D721Med (cell line): ENCODE measurements at places on chromosomes 5 and 9.

DNA sequence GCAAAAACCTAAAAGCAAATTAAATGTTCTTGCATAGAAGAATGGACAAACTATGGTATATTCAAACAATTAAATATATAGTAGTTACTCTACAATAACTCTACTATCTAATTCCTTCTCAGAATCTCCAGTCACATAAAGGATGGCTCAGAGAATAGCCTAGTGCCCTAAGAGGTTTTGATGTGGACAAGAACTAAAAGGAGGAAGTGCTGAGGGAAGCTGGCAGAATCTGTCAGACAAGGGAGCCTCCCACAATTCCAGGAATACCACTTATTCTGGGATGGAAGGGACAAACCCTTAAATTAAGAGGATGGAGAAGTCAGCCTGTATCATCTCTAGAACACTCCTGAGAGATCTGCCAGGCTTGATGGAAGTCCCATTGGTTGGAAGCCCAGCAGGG is 30.4 kb downstream of the TNFSF8 start:
- DNase-seq, result no peak

GRCh38 chr9:114588210-114588609 is 641 bp downstream of the ATP6V1G1 start:
- no peak for DNase-seq

- no peak for DNase-seq
These were observed 13.1 kb downstream of the LRRC26 start for GRCh38 chr9:137156567-137157375.

DNA sequence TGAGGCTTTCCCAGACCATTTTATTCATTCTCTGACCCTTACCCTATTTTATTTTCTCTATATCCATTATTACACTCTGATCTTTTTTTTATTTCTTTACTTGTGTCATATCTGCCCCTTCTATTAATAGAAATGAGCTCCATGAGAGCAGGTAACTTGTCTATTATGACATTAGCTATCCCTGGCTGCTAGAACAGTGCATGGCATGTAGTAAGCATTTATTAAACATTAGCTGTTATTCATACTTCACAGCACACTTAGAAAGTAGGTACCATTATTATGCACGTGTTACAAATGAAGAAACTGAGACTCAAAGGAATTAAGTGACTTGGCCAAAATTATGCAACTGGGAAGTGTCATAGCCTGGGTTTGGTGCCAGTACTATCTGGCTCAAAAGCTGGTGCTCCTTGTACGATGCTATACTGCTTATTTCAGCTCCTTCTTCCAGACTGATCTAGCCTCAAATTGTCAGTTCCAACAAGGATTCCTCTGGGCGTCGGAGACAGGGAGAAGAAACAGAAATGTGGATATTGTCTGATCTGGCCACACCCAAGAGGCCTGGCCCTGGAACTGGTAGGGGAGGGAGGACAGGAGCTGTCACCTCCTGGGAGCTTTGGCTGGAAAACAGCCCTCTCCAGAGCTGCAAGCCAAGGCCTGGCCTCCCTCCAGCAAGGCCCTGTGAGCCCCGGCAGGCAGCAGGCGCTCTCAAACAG is 10.8 kb upstream of the NIPAL4 start:
- no peak for DNase-seq

DNA sequence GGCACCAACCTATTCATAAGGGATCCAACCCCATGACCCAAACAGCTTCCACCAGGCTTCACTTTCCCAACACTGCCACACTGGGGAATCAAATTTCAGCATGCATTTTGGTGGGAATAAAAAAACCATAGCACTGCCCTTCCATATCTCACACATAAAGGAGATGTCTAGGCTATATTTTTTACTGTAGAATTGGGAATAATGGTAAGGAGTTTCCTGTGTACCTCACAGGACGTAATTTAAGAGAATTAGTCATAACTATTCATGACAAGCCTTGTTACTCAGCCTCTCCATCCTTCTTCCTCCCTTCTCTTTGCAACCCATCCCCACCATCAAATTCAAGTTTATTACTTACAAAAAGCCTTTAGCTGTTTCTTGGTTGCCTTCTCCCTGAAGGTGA is 352.1 kb downstream of the MLLT3 start:
- DNase-seq, result no peak

GRCh38 chr9:128863647-128864046 is 18.1 kb downstream of the KYAT1 start:
- DNase-seq, result no peak

DNA sequence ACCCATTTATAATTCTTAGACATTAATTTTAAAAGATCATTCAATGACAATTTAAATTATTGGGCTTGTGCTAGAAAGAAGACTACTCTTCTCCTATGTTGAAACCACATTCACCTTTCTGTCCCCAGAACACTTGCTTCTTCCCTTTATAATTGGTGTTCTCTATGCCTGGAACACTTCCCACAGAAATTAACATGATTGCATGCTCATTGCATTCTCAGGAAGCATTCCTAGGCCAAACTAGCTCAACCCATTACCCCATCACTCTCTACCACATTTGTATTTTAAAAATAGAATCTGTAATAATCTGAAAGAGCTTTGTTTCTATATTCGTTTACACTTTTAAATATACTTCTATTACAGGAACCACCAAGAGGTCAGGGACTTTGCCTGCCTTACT is 184.7 kb downstream of the MEF2C start:
- no peak for DNase-seq

- DNase-seq, result no peak
These were observed 101.5 kb downstream of the PLCXD3 start for GRCh38 chr5:41408676-41409443.

- no peak for DNase-seq
These were observed 158.7 kb downstream of the NFIB start for GRCh38 chr9:14155237-14155636.

DNA sequence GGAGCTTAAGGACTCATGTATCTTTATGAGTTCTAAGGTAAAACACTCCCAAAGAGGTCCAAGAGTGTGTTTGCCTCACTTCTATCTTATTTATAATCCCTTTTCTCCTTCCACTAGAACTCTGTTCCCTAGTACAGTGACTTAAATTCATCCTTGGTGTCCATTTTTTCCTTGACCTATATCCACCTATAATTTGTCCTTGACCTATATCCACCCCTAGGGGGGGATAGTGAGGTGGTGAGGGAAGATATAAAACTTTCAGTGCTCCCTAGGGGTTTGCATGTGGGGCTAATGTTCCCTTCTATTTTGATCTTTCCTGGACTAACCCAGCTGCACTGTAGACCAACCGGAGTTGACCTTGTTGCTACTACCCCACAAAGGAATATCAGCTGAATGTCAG is 83.5 kb upstream of the GNAQ start:
- DNase-seq, result no peak

DNA sequence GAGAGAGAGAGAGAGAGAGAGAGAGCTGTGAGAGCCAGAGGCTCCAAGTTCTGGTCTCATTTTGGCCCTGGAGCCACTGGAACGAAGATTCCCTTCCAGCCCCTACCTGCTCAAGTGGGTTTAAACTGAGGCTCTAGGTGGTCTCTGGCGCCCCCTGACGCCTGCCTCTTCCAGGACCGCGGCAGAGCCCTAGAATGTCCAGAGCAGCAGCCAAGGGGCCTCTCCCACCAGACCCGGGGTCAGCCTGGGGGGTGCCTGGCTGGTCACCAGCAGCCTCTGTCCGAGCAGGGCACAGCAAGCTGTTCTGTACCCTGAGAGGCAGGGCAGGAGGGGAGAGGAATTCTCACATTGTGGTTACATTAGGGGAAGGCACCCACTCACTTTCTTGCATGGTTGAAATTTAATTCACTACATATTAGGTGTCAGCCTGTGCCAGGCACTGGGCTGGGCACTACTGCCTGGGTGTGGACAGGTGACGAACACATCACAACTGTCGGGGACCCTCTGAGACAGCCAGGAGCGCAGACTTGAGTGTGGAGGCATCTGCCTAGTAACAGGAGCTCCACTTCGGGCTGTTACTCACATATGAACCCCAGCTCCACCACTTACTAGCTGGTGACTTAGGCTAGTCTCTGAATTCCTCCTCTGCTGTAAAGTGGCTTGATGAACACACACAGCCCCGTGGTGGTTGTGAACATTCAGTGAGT is 44.5 kb downstream of the AMBP start:
- DNase-seq, result no peak

DNA sequence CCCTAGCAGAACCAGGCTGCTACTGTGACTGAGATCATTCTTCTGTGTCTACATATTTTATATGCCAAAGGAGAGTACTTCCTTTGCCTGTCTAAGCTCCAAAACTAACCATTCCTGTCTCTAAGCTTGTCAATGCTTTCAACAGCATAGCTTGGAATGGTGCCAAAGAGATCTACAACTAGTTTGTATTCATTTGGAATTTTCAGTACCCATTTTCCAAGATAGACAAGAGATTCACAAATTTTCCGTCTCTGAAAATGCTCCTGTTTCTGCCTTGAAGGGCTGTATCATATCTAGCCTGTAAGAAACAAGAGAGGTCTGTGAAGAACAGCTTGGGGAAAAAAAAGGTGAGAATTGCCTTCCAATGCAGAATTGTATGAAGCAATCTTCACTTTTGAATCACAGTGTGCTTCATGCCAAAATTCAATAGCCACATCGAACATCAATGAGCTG is 334.4 kb upstream of the ACTBL2 start:
- DNase-seq, result no peak

GRCh38 chr9:124761710-124762109 is 9.4 kb downstream of the NR6A1 start:
- no peak for DNase-seq

- no peak for DNase-seq
These were observed 56.5 kb upstream of the NOTCH1 start for GRCh38 chr9:136602193-136602885.

GRCh38 chr9:135739271-135740220 is 37.6 kb downstream of the KCNT1 start:
- no peak for DNase-seq

- no peak for DNase-seq
These were observed 100.4 kb downstream of the EBF1 start for GRCh38 chr5:158999339-158999738.

GRCh38 chr9:70097187-70097586 is 53.5 kb downstream of the MAMDC2 start:
- no peak for DNase-seq
